PC-3 (cell line): ENCODE measurements at places on chromosomes 2 and 18. TPM values are rescaled to one million over a fixed set of nuclear protein-coding genes. Genes with fewer than 3 reads are reported as not detected.
A peak's percentile ranks its signal among the peaks of the same experiment; 100 is the strongest.

- H3K36me3 ChIP-seq: no peaks in the 10 kb centered on the region
- no peak overlapping the region for H3K4me3 ChIP-seq
- no peak overlapping the region for H3K27ac ChIP-seq
- peak; percentile 77 for DNase-seq
- 0 out of 2 replicates have a peak, but pooled peaks cover 3% of the 10 kb centered on the region for H3K4me1 ChIP-seq
- no peaks in the 10 kb centered on the region for H3K27me3 ChIP-seq
Measured at GRCh38 chr2:529424-529823, 147.8 kb downstream of the TMEM18 start.

DNA sequence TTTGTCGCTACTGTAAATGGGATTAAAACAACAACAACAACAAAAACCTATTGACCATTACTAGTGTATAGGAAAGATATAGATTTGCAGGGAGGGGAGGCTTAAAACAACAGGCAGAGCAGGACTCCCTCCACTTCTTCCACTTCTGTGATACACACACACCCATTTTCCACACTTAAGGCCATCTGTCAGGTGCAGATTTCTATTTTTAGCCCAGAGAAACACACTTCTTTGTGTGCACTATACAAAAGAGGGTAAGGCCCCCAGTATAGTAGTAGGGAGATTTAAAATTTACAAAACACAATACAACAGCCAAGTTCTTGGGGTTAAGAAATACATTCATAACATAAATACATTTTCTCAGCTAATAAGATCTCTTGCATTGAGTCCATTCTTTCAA lies 22.4 kb downstream of the PTPN2 start:
- peaks cover 23% of the 10 kb centered on the region for H3K4me1 ChIP-seq
- no peaks in the 10 kb centered on the region for H3K27me3 ChIP-seq
- H3K36me3 ChIP-seq: peaks cover 10% of the 10 kb centered on the region
- no peak for DNase-seq
- H3K4me3 ChIP-seq: no peak overlapping the region
- H3K27ac ChIP-seq: peak overlapping the region; percentile 72; the same call in 1 of the 2 replicates

DNA sequence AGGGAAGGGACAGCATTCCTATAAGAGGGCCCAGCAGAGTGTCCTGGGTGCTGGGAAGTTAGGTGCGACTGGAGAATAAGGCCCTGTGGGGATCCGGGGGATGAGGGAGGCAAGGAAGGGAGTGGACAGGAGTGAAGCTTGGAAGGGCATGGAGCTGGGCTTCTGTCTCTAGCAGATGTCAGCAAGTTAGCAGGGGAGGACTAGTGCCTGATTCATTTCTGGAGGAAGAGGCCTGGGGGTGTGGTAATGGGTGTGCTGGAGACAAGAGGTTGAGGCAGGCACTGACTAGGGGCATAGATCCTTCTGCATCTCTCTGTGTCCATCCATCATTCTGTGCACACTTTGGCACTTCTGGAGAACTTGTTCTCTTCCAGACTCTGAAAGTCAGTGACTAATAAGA lies 134.7 kb downstream of the ACOXL start:
- no peak overlapping the region for H3K27ac ChIP-seq
- H3K4me1 ChIP-seq: peaks cover 39% of the 10 kb centered on the region
- no peaks in the 10 kb centered on the region for H3K36me3 ChIP-seq
- no peak overlapping the region for H3K4me3 ChIP-seq
- H3K27me3 ChIP-seq: no peaks in the 10 kb centered on the region

DNA sequence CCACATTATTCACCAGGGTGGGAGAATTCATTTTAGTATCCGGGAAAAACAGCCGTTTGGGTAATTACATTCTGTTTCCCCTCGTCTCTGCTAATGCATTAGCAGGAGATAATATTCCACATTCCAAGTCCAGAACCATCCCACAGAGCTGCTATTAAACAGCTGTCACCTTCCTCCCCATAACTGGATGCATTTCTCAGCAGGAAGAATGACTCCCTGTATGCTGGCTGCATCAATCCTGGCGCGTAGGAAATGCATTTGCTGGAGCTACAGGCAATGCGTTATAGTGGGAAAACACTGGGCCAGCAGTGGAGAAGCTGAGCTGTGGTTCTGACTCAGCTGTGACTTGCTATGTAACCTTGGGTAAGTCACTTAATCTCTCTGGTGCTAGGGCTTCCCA lies 246.0 kb downstream of the CLIP4 start:
- no peak overlapping the region for H3K27ac ChIP-seq
- H3K36me3 ChIP-seq: no peaks in the 10 kb centered on the region
- no peak overlapping the region for H3K4me3 ChIP-seq
- H3K4me1 ChIP-seq: no peaks in the 10 kb centered on the region

NOP58 gene
- total RNA-seq: 90.0 and 112 TPM in 2 replicates

GRCh38 chr2:207766697-207767460 lies 2.8 kb downstream of the FZD5 start:
- H3K27me3 ChIP-seq: no peaks in the 10 kb centered on the region
- H3K4me3 ChIP-seq: no peak overlapping the region
- H3K36me3 ChIP-seq: no peaks in the 10 kb centered on the region
- H3K4me1 ChIP-seq: peaks cover 14% of the 10 kb centered on the region; the same call in 1 of the 2 replicates
- DNase-seq: no peak

GRCh38 chr2:237482485-237482884 lies 4.6 kb upstream of the MLPH start:
- DNase-seq: no peak
- peaks cover 38% of the 10 kb centered on the region for H3K4me1 ChIP-seq
- H3K4me3 ChIP-seq: no peak overlapping the region
- peak overlapping the region; percentile 98 for H3K27ac ChIP-seq

CNOT9 gene
- total RNA-seq: 78.0 and 86.8 TPM in 2 replicates

DNA sequence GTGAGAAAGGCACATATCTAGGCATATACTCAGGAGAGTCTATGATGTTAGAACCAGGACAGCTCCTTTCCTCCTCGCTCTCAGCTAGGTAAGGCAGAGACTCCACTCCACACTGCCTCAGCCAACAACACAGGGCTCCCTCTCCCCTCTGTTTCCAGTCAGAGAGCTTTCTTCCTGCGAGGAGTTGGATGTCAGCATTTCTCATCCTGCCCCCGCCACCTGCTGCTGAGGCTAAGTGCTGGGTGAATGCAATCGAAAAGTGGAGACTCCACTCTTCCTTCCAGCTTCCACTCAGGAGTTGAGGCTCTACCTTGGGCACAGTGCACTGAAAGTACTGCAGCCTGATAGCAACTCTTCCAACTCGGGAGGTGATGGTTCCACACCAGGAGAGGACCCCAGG lies 177.2 kb upstream of the RAB6C start:
- H3K4me1 ChIP-seq: no peaks in the 10 kb centered on the region; the same call in 1 of the 2 replicates
- H3K27ac ChIP-seq: no peak overlapping the region
- H3K27me3 ChIP-seq: peaks cover 18% of the 10 kb centered on the region
- no peaks in the 10 kb centered on the region for H3K36me3 ChIP-seq

DNA sequence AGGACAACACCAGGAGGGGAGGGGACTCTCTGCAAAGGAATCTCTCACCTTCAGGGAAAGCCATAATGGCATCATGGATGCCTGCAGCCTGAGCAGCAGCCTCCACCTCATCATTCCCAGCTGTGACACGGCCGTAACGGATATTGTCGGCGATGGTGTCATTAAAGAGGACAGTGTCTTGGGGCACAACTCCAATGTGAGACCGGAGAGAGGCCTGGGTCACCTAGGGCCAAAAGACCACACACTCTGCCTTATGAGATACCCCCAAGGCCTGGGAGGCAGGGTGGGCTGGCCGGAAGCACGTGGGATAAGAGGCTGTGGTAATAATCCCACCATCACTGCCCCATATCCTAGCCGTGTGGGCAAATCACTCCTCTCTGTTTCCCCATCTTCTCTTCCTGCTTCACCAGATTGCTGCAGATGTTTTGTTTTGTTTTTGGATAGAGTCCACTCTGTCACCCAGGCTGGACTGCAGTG lies 4.3 kb downstream of the ZFAND2B start:
- peaks cover 19% of the 10 kb centered on the region for H3K4me1 ChIP-seq
- H3K27ac ChIP-seq: no peak overlapping the region
- no peak overlapping the region for H3K4me3 ChIP-seq
- no peaks in the 10 kb centered on the region for H3K27me3 ChIP-seq

NOSTRIN gene
- total RNA-seq: 0.69 and 1.1 TPM in 2 replicates

UGT1A8 gene
- 0.46 TPM in 1 of 2 replicates, not detected in the other for total RNA-seq

- no peaks in the 10 kb centered on the region for H3K27me3 ChIP-seq
- peaks cover 13% of the 10 kb centered on the region; the same call in 1 of the 2 replicates for H3K36me3 ChIP-seq
- peaks cover 14% of the 10 kb centered on the region for H3K4me1 ChIP-seq
- no peak overlapping the region for H3K4me3 ChIP-seq
- no peak overlapping the region for H3K27ac ChIP-seq
- no peak for DNase-seq
Measured at GRCh38 chr18:77108001-77108692, 24.4 kb downstream of the MBP start.

DNA sequence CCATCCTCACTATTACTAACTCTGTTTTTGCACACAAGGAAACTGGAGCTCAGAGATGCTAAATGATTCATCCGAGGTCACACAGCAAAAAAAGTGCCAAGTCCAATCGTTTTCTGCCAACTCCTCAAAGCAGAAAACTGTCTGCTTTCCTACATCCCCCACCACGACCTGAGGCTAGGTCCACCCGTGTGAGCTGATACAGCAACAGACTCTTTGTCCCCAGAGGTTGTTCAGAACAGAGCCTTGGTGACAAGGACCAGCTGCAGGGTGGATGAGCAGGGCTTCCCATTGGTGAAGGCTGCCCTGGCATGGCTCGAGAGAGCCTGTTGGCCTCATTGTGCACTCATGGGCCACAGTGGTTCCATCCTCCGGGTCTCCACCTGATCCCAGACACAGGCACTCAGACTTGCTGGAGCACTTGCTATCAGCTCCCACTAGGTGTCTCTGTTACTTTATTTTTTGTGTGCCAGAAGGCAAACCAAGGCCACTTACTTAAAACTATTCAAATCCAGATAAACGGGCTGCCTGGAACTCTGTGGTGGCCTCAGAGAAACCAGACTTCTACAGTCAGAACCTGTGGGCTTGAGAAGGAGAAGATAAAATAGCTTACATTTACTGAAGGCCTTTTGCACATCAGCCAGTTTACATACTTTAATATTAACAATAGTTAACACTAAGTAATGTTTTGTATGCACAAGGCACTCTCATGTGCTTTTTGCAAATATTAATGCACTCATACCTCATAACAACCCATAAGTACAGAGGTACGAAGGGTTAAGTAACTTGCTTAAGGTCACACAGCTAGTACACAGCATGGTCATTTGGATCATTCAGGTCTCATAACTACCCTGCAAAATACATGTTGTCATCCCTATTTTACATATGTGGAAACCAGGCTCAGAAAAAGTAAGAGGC lies 62.9 kb upstream of the CTIF start:
- H3K27ac ChIP-seq: no peak overlapping the region
- H3K4me3 ChIP-seq: no peak overlapping the region
- DNase-seq: peak; percentile 63
- no peaks in the 10 kb centered on the region; the same call in 1 of the 2 replicates for H3K36me3 ChIP-seq

KANSL3 gene
- 30.6 and 35.7 TPM in 2 replicates for total RNA-seq

GRCh38 chr2:84964406-84965191 lies 6.4 kb upstream of the KCMF1 start:
- H3K4me3 ChIP-seq: no peak overlapping the region
- H3K27me3 ChIP-seq: no peaks in the 10 kb centered on the region
- DNase-seq: no peak
- H3K4me1 ChIP-seq: peaks cover 36% of the 10 kb centered on the region
- H3K27ac ChIP-seq: no peak overlapping the region
- H3K36me3 ChIP-seq: peaks cover 3% of the 10 kb centered on the region; the same call in 1 of the 2 replicates

RUFY4 gene
- total RNA-seq: not detected in 2 replicates

GKN2 gene
- 0.58 TPM in 1 of 2 replicates, not detected in the other for total RNA-seq

DNA sequence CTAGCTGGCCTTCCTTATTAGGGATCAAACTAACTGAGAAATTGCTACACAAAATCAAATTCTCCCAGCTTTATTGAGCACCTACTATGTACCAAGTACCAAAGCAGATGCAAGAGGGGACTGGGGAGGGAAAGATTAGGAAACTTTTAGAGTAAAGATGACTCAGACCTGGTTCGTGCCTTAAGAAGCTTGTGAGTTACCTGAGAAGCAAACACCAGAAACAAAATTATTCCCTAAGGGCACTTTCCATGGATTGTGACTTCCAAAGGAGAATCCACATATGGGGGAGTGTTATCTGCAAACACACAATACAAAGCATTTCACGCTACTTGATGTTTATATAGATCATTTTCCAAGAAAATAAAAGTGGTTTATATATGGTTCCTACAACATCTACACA lies 326.9 kb upstream of the HNRNPA3 start:
- no peaks in the 10 kb centered on the region for H3K4me1 ChIP-seq
- no peaks in the 10 kb centered on the region for H3K36me3 ChIP-seq
- peaks cover 21% of the 10 kb centered on the region for H3K27me3 ChIP-seq
- H3K4me3 ChIP-seq: no peak overlapping the region

DNA sequence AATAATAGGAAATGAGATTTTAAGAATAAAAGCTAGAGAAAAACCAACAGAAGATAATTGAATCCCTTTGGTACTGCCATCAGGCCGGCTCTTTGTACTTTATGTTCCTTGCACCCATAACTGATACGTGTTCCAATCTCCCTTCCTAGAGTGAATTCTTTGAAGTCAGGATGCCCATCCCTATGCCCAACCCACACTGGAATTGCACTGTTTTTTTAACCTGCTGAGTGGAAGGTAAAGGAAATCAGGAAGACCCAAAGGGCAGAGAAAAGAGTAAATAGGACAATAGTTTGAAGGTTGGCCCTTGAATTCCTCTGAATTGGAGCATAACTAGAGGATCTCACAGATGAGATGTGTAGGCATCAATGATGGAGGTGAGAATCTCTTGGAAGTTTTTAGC lies 4.4 kb upstream of the ATG16L1 start:
- DNase-seq: peak; percentile 59
- no peaks in the 10 kb centered on the region for H3K36me3 ChIP-seq
- H3K4me1 ChIP-seq: peaks cover 67% of the 10 kb centered on the region
- H3K27me3 ChIP-seq: no peaks in the 10 kb centered on the region

DNA sequence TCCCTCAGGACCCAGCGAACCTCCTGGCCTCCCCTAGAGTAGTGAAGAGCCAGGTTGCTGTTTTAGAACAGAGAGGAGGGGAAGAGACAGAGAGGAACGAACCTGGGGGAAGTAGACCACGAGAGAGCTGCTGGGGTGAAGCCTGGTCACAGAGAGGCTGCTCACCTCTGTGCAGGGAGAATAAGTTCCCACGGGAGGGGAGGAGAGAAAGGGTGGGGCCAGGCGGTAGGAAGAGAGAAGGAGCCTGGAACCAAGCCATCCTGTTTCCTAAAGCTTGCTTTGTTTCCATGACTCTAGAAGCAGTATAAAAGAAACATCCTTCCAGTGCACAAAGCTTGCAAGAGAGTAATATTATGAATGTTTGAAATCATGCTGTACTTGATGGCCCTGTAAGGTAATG lies 147.9 kb downstream of the MYT1L start:
- no peaks in the 10 kb centered on the region for H3K36me3 ChIP-seq
- H3K4me1 ChIP-seq: no peaks in the 10 kb centered on the region
- H3K27ac ChIP-seq: no peak overlapping the region

MC5R gene
- not detected in 2 replicates for total RNA-seq
